Ascending aorta (tissue), 2 donors: ENCODE measurements at places on chromosomes 4 and X. TPM values are rescaled to one million over a fixed set of nuclear protein-coding genes. Genes with fewer than 3 reads are reported as not detected.

The PDLIM5 gene
- 103 TPM for total RNA-seq

- DNase-seq, result no peak
Measured at GRCh38 chr4:113483131-113483530, 278.4 kb downstream of the CAMK2D start.

DNA sequence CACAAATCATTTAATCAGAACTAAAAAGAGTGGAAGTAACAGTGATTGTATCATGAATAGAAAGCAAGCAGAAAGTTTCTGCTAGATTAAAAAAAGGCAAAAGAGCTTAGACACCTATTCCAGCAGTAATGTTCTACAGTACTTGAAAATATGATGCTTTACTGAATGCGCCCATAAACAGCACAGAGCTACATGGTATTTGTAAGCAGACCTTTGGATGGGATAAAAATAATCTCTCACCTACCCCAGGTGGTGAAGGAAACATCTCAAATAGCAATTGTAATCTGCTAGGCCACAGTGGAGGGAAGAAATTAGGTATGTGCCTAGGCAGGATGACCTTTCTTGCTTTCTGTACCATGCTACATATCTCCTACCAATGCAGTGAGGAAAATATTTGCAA is 280.9 kb upstream of the PRKX start:
- DNase-seq, result no peak

- no peak for DNase-seq
Measured at GRCh38 chrX:108224727-108225621, 133.4 kb downstream of the ATG4A start.

- DNase-seq, result no peak
Measured at GRCh38 chrX:14056206-14056605, 26.5 kb upstream of the GEMIN8 start.

GRCh38 chrX:68945081-68945602 is 116.3 kb downstream of the EFNB1 start:
- DNase-seq, result no peak

DNA sequence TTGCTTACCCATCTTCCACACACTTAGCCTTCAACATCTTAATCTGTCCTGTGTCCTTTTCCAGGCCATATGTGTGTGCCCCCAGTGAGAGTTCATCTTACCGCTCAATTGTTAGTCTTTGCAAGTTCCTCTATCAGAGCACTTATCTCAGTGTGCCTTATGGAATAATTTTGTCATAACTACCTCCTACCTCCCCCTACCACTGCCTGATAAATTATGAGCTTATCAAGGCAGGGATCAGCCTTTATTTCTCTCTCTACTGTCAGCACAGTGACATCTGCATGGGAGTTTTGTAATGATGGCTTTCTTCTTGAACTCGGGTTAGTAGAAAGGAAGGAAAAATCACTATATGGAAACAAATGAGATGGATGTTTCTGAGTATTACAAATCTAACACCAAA is 53.2 kb downstream of the MTM1 start:
- DNase-seq, result no peak

The TAF7L gene
- total RNA-seq, result not detected

The GPR101 gene
- not detected for total RNA-seq

The SOWAHB gene
- 6.5 TPM for total RNA-seq

GRCh38 chrX:31209005-31209628 is 137.3 kb upstream of the FTHL17 start:
- DNase-seq, result no peak

DNA sequence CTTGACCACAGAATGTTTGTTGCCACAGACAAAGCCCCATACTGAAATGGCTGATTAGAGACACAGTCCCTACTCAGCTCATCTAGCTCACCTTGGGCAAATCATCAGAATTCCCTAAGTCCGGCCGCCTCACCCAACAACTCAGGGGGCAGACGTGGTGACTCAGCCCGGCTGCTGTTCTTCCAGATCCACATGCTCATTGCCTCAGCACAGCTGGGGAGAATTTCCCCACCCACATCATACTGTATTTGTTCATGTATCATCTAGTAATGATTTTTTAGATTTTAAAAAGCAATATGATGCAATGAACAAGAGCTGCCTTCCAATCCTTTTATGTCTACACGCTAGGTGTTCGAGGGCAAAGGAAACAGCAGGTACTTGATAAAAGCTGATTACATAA is 333.8 kb upstream of the TENM3 start:
- no peak for DNase-seq

The DOCK11 gene
- 23.0 TPM for total RNA-seq

The FGF13 gene
- 12.7 TPM for total RNA-seq

- no peak for DNase-seq
Measured at GRCh38 chr4:109207061-109207460, 95.4 kb downstream of the COL25A1 start.

- DNase-seq, result no peak
Measured at GRCh38 chrX:63513825-63514568, 162.9 kb upstream of the SPIN4 start.

The GYG2 gene
- 0.64 TPM for total RNA-seq

GRCh38 chrX:8927066-8927635 is 106.8 kb downstream of the FAM9B start:
- no peak for DNase-seq

DNA sequence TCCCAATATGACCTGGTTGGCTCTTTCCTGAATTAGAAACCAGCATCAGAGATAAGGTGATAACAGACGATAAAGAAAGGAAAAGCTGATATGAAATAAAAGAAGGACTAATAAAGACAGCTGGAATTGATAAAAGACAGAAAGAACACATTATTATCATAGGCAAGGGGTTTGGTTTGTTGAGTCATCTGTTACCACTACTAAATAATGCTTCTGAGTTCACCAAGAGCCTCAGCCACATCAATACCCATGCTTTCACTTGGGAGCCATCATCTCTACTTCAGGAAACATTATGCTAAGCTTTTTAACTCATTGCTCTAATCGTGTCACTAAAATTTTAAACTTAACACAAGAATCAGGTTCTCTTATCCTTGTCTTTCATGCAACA is 27.6 kb downstream of the ANXA5 start:
- DNase-seq, result no peak

The TBC1D14 gene
- 26.4 TPM for total RNA-seq

The ANKRD37 gene
- 1.9 TPM for total RNA-seq

DNA sequence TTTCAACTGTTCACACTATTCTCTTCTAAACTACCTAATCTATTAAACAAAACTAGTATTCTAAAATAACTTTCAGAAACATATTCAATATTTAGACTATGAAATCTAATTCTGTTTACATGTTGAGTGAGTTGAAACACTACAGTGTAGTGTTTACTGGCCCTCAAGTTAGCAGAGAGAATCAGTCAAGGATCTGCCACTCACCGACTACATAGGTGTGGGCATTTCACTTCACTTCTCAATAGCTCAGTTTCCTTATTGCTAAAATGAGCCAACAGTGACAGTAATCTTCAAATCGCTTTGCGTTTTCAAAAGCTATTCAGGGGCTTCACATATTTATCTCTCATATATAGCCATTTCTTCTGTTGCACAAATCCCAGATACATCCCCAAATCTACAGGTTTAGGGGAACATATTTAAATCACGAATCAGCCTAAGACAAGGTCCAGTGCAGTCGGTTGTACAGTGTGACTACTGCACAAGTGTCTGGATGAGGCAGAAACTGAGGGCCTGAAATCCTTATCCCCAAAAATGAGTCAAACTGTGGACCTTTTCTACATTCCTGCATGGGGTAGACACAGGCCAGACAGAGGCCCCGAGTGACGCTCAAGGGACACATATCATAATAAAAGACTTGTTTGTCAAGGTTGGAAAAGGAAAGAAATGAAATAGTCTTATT is 129.8 kb downstream of the PPP3CA start:
- no peak for DNase-seq

GRCh38 chr4:1651609-1652008 is 32.5 kb downstream of the FAM53A start:
- DNase-seq, result no peak

DNA sequence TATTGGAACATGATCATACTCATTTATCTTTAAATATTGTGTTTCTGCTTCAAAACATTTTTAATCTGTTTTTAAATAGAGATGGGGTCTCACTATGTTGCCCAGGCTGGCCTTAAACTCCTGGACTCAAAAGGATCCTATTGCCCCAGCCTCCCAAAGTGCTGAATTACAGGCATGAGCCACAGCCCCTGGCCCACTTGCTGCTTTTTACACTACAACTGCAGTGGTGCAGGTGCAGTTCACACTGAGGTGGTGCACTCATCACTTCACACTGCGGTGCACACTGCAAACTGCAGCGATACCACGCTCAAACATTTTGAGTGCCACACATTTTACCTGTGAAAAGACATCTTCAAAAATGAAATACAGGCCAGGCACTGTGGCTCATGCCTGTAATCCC is 10.8 kb downstream of the RPS3A start:
- no peak for DNase-seq

DNA sequence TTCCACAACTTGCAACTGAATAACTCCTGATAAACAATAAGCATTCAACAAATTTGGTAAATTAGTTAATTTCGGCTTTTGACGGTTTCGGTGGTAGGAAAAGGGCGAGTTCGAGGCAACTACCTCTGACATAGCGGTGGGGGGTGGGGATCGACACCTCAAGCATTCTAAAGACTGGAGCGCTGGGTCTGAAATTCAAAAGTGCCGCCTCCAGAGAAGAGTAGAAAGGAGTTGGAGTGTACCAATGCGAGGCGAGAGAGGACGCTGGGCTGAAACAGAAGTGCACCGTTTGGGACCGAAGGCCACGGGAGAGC is 725 bp downstream of the SMC1A start:
- no peak for DNase-seq

The NAP1L3 gene
- total RNA-seq, result 1.5 TPM

The UGT8 gene
- total RNA-seq, result not detected

DNA sequence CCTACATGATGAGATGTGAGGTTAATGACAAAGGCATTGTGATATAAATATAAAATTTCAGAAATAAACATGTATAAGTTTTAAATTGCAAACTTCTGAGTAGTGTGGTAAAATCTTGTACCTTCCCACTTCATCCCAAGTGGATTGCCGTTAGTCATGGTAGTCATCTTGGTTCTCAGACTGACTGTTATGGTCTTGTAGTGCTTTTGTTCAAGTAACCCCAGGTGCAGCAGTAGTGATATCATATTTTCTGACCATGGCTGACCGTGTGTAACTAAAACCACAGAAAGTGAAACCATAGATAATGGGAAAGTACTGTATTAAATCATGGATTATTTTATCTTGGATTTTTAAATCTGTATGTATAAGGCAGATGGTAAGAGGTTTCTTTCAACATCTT is 74.8 kb upstream of the SLIT2 start:
- DNase-seq, result no peak

The ADGRL3 gene
- 22.2 TPM for total RNA-seq

The NHS gene
- total RNA-seq, result 8.8 TPM

DNA sequence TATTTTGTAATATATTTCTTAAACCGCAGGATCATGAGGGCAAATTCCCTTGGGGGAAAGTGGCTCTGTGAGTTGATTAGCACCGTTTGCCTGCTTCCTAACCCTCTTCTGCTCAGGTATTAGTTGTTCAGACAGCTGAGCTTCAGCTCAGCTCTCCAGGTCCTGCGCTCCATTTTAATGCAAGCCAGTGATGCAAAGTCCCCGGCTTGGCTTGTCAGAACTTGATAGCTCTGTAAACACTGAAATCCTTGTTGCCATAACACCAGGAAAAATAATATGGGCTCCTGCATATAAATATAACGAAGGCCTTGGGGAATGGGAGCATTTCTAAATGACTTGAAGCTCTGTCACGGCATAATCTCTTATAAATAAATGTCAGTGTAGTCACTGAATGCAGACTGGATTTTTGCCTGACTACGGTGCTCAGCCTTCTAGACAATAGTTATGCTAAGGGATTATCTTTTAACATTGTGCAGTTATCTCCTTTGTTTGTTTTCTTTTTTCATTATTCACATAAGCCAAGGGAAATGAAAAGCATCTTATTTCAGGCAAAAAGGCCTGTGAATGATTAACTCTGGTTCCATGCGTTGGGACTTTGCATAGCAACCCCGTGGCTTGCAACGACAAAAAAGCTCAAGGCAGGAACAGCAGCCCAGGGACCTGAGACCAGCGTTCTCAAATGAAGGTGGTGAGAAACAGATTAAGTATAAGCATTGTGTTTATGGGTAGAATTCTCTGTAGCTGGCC is 253.2 kb downstream of the SPRY1 start:
- no peak for DNase-seq

The AP1AR gene
- total RNA-seq, result 7.0 TPM

DNA sequence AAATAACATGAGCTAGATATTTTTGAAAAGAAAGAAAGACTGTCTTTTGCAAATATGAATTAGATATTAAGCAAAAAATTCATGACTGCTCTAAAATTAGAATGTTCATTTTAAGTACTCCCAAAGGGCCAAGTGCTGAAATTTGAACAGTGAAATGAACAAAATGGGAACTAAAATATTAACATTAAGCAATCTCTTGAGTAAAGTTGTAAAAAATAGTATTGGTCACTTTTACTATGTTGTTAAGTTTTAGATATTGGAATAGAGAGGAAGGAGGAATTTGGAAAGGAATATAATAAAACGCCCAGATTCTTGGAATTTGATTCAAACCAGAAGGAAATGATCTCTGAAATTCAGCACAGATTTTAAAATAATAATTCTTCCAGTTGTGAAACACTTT is 125.9 kb upstream of the ANK2 start:
- no peak for DNase-seq

GRCh38 chr4:156228676-156229075 is 275.0 kb upstream of the CTSO start:
- DNase-seq, result no peak
